ENCODE measurements at places on chromosomes 3 and 15. TPM values are rescaled to one million over a fixed set of nuclear protein-coding genes. Genes with fewer than 3 reads are reported as not detected.

CLDN18 gene
- total RNA-seq, result not detected

IDH2 gene
- 51.0 TPM for total RNA-seq

FGF12 gene
- not detected for total RNA-seq

TTLL13 gene
- under 0.01 TPM for total RNA-seq

Measured in osteoblast (primary cell).